ENCODE measurements at places on chromosomes 7 and 10. TPM values are rescaled to one million over a fixed set of nuclear protein-coding genes. Genes with fewer than 3 reads are reported as not detected.
A peak's percentile ranks its signal among the peaks of the same experiment; 100 is the strongest.

DNA sequence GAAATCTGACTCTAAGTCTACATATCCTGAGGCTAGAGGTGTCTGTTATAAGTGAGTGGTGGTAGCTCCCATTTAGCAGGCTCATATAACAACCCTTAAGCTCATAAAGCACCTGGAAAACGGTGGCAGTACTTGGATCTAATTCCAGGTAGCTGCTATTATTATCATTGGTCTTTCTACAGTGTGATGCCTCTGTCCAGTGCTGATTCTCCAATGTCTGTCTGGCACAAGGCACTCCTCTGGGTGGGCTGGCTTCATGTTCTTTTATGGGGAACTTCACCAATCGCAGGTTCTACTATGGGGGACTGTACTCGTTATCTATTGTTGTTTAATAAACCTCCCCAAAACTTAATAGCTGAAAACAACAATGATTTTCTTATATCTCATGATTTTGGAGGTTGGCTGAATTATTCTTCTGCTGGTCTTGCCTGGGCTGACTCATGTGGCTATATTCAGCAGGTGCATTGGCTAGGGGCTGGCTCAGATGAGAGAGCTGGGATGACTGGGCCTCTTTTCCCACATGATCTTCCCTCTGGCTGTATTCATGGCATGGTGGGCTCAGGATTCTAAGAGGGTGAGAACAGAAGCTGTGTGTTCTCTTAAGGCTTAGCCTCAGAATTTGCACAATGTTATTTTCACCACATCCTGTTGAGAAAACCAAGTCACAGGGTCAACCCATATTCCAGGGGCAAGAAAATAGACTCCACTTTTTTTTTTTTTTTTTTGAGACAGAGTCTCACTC lies 93.0 kb upstream of the PCGF5 start:
- DNase-seq = no peak

DNA sequence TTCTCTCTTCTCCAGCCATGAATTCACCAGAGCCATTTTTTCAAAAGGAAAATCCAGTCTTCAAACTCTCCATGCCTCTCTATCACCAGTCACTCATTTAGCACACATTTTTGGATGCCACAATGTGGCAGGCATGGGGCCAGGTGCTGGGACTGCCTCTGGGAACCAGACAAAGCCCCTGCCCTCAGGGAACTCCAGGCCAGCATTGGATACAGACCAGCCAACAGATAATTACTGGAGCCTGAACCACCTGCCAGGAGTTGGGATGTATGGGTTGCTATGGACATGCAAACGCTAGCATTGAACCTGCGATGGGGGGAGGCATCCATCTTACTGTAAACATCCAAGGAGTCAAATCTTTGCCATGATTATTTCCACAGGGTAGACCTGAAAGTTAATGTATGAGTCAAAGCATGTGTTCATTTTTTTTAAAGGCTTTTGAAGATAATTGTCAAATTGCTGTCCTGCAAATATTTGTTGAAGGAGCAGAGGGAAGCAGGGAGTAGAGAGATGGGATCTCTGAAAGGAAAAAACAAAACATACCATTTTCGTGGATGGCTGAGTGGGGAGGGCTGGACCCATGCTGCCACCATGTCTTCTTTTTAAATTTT lies 43.2 kb downstream of the SRRM3 start:
- DNase-seq = no peak

GRCh38 chr10:6297522-6297921 lies 94.8 kb downstream of the PFKFB3 start:
- no peak for DNase-seq

DNA sequence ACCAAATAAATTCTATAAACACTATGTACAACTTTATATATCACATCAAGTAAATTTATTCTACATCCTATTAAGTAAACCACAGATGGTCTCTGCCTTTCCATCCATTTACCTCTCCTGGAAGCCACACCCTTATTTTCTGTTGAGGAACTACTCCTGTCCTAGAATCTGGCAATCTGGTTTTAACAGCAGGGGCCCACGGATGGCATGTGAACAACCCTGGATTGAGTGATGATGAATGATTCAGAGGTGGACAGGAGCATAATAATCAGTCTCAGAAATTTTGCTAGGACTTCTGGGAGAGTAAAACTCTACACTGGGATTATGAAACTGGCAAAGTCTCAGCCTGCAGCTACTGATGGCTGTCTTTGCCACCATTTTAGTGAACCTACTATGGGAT lies 54.1 kb downstream of the CDK6 start:
- DNase-seq = no peak

DNA sequence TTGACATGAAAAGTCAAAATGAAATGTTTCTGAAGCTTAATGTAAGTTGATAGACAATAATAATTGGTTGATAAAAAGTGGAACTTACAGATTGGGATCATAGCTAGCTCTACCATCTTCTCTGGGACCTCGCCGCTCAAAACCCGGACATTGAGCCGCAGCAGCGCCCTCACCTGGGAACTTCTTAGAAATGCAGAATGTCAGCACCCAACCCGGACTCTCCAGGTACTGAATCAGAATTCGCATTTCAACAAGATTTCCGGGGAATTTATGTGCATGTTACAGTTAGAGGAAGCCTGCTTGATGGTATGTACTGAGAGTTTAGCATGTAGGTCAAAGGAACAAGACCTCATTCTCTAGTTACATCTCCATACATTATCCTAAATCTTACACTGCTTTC lies 36.7 kb upstream of the ABLIM1 start:
- peak; percentile 62 for DNase-seq

- no peak for DNase-seq
These were observed 38.4 kb downstream of the SYPL1 start for GRCh38 chr7:106073701-106074100.

GRCh38 chr7:18225067-18225466 lies 197.4 kb upstream of the PRPS1L1 start:
- DNase-seq = no peak

- no peak for DNase-seq
These were observed 1.5 kb downstream of the NIPSNAP2 start for GRCh38 chr7:55965805-55966421.

DNA sequence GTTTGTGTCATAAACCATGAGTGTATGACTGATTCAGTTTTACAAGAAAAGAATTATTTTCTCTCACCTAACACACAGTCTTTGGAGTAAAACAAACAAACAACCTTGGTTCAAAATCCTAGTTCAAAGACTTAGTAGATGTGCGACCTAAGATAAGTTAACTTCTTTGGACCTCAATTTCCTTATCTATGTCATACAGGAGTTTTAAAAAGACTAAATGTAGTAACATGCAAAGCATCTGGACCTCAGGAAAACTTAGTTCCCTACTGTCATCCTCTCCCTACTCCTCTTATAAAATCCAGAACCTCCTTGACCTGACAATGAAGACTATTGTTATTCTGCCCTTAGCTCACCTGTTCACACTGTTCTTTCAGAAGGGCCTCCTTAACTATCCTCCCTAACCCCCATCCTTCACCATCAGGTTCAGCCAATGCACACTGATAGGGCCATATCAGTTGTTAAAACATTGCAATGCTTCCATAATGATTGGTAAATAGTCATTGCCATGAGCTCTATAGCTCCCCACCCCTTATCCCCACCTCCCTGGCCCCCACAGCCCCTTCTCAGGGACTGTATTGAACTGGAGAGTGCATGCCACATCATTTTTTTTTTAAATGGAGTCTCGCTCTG lies 28.8 kb upstream of the CCNJ start:
- no peak for DNase-seq

- no peak for DNase-seq
These were observed 30.4 kb downstream of the LAMB4 start for GRCh38 chr7:108099713-108100112.

- DNase-seq = no peak
These were observed 22.5 kb upstream of the REEP3 start for GRCh38 chr10:63498665-63499064.

- DNase-seq = peak; percentile 13
These were observed 26.9 kb upstream of the HHEX start for GRCh38 chr10:92662848-92663247.

DNA sequence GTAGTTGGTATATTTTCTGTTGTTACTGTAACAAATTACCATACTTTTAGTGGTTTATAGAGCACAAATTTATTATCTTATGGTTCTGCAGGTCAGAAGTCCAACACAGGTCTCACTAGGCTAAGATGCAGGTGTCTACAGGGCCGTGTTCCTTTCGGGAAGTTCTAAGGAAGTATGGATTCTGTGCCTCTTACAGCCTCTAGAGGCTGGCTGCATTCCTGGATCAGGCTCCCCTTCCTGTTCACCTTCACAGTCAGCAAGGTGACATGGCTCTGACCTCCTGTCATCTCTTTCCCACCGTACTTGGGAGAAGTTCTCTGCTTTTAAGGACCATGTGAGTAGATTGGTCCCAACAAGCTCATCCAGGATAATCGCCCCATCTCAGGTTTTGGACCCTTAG lies 37.3 kb downstream of the BMPR1A start:
- DNase-seq = no peak

- DNase-seq = no peak
These were observed 29.0 kb upstream of the DAGLB start for GRCh38 chr7:6476596-6477317.

DNA sequence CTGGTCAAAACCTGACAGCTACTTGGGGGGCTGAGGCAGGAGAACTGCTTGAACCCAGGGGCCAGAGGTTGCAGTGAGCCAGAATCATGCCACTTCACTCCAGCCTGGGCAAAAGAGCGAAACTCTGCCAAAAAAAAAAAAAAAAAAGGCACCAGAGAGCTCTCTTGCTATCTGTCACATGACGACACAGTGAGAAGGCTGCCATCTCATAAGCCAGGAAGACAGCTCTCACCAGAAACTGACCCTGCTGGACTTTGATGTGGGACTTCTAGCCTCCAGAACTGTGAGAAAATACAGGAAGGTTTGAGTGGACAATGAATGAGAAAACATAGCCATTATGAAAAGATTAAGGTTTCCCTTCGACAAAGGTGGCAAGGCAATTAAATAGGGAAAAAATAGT lies 51.1 kb upstream of the KCNIP2 start:
- no peak for DNase-seq

- DNase-seq = no peak
These were observed 56.0 kb upstream of the DDC start for GRCh38 chr7:50621206-50621605.

GRCh38 chr10:126549344-126549743 lies 121.1 kb downstream of the C10orf90 start:
- no peak for DNase-seq

DNA sequence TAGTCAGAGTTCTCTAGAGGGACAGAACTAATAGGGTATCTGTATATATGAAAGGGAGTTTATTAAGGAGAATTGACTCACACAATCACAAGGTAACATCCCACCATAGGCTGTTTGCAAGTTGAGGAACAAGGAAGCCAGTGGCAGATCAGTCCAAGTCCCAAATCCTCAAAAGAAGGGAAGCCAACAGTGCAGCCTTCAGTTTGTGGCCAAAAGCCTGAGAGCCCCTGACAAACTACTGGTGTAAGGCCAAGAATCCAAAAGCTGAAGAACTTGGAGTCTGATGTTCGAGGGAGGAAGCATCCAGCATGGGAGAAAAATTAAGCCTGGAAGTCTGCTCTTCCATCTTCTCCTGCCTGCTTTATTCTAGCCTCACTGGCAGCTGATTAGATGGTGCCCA lies 1107.2 kb upstream of the CELF2 start:
- DNase-seq = no peak

DNA sequence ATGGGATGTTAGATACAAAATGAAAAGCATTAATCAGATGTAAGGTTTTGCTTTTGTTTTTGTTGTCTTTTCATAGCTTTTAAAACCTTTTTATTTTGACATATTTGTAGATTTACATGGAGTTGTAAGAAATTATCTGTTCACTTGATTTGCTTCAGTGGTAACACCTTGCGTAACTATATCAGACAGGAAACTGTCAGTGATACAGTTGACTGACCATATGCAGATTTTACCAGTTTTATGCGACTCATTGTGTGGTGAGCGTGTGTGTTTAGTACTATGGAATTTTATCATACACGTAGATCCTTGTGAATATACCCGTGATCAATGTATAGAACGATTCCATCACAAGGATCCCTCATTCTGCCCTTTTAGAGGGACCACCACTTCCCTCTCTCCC lies 701.4 kb downstream of the SUGCT start:
- DNase-seq = no peak

GRCh38 chr7:143341842-143342241 lies 20.7 kb downstream of the FAM131B start:
- DNase-seq = no peak

DNA sequence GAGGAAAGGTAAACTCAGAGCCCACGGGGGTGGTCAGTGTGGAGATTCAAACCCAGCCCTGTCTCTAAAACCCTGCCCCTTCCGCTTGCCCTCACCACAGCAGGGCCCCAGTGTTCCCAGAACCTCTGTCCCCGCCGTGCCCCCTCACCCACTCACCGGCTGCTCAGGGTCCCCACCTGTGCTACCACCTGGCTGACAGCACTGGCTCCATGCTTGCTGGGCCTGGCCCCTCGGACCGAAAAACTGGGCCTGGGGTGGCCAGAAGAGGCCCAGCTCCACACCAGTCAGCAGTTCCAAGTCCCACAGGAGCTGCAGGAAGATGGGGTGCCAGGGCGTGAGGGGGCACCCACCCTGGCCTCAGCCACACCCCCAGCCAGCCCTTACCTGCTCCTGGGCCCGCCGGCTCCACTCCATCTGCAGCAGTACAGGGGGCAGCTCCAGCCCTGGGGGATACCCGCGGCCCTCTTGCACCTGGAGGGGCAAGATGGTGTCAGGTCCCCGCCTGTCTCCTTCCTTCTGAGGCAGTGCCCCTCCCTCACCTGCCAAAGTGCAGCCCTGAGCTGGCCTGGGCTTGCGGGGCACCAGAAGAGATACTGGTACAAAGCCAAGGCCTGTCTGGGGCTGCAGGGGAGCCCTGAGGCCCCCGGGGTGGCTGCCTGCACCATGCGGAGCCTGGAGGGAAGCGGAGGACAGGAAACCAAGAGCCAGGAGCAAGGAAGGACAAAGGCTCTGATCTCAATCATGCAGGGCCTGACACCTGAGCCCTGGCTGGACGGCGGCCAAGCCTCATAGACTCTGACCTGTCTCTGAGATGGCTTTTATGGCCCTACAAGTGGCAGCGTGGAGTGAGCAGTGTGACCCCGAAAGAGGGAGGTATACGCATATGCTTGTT lies 11.7 kb downstream of the ATP6V1F start:
- no peak for DNase-seq

GRCh38 chr10:101063050-101063525 lies 1.3 kb downstream of the KAZALD1 start:
- DNase-seq = peak; percentile 21

- DNase-seq = no peak
These were observed 57.5 kb downstream of the TRRAP start for GRCh38 chr7:98935811-98936210.

- no peak for DNase-seq
These were observed 276.2 kb upstream of the KLF14 start for GRCh38 chr7:131010029-131010716.

The CYP2C18 gene
- not detected for total RNA-seq

The GPR15LG gene
- not detected for total RNA-seq

The IGF2BP3 gene
- 117 TPM for total RNA-seq

The ATOH7 gene
- not detected for total RNA-seq

The LRRC18 gene
- not detected for total RNA-seq

The NPFFR1 gene
- total RNA-seq = not detected

The SLC12A9 gene
- 30.1 TPM for total RNA-seq

The MKX gene
- total RNA-seq = not detected

The CXCL12 gene
- 1.4 TPM for total RNA-seq

Data from endothelial cell of umbilical vein (primary cell).